Suppressor macrophage treated with lipopolysaccharide for 1 hour (primary cell): ENCODE measurements at places on chromosomes 6 and 20.

- DNase-seq: no peak
Measured at GRCh38 chr6:126067073-126067472, 80.7 kb downstream of the TRMT11 start.

- DNase-seq: no peak
Measured at GRCh38 chr6:10098756-10099528, 315.9 kb downstream of the TFAP2A start.

DNA sequence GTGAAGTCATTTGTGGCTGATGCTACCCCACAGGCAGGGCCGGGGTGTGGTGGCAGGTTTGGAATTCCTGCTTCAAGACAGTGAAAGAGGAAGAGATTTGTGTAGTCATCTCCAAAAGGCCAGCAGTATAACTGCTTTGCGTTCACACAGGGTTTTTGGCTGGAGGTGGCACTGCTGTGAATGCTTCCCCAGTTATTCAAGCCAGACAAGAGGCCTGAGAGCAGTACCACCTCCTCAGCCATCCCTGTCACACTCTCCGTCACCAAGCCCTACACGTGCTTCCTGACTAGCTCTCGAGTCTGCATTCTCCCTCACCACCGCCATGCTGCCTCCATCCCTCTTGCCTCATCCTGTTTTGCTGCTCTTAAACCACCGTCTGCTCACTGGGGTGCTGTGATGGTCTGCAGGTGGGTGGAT is 23.9 kb downstream of the ARMC2 start:
- DNase-seq: peak; percentile 68

DNA sequence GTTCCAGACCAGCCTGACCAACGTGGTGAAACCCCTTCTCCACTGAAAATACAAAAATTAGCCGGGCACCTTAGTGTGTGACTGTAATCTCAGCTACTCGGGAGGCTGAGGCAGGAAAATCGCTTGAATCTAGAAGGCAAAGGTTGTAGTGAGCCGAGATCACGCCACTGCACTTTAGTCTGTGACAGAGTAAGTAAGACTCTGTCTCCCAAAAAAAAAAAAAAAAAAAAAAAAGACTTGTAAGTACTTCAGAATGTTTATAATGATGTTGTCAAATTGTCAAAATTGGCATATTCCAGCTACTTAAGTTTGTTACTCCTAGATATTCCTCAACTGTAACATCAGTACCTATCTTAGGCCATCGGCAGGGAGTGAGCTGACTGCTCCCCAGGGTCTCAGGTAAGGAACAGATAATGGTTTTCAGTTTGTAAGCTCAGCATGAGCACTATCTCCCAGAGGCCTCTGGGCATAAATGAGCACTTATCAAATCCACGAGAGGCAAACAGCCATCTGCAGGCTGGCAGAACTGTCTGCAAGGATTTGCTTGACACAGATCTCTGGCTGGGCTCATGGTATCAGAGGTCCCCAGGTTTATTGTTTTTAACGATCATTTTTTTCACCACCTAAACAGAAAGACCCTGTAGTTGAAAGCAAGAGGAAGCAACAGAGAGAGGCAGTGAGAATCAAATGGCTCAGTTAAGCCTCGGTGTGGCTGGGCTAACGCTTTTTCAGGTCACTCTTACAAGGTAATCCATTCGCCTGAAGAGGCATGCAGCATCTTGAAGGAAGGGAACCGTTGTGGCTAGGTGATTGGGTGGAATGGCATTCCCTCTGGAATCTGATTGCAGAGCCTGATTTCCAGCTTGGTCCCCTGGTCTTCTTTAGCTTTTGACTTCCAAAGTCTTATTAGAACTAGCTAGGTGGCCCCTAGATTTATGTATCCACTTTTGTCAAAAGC is 115.9 kb downstream of the LY86 start:
- no peak for DNase-seq

DNA sequence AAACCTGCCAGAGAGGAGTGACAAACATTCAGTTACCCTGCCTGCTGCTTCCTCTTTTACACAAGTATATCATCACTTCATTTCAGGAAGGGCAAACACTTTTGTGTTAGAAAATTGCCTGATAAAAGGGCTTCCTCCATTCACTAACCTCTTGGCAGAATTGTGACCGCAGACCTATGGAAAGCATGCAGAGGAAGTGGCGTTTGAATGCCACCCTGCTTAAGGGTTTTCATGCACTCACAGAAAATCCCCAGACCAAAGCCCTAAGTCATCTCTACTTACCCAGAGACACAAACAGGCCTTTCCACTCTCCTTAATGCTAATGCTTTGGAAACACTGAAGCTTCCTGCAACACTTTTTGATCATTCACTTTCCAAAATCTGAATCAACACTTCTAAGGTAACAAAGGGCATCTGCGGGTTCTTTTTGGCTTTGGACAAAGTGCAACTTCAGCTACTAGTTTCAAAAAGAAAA is 22.1 kb upstream of the RALGAPA2 start:
- peak; percentile 87 for DNase-seq

GRCh38 chr6:82645536-82646230 is 282.1 kb downstream of the TPBG start:
- no peak for DNase-seq

DNA sequence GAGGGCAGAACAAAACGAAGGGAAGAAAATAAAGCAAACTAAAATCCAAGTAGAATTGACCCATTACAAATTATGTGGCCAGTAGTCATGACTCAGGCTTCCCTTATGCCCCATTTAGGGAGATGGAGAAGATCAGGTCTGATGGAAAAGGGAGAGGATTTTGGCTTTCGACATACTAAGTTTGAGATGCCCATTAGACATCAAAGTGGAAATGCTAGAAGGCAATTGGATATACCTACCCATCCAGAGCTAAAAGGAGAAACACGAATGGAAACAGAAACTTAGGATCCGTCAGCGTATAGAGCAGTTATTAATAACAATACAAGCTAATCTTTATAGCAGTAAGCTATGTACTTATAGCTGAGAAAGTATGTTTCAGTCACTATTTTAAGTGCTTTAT is 4.8 kb downstream of the TRPC4AP start:
- peak; percentile 43 for DNase-seq

GRCh38 chr6:130520221-130520620 is 154.4 kb downstream of the TMEM200A start:
- no peak for DNase-seq

- no peak for DNase-seq
Measured at GRCh38 chr20:1882026-1882425, 13.2 kb upstream of the SIRPA start.

DNA sequence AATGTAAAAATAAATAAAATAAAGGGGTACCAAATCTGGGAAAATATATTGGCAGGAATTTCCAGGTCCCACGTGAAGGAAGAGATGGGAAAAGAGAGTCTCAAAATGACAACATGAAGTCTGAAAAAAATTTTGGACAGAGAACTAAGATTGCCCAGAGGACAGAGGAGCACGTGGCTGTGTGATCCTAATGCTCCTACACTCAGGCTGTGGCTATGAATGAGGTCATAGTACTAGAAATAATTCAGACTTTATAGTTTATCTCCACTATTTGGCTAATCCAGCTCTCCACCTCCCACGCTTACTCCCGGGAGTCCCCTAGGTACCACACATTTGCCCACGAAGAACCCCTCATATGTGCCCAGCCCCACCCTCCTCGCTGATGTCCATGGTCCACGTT is 42.8 kb upstream of the STMND1 start:
- no peak for DNase-seq

DNA sequence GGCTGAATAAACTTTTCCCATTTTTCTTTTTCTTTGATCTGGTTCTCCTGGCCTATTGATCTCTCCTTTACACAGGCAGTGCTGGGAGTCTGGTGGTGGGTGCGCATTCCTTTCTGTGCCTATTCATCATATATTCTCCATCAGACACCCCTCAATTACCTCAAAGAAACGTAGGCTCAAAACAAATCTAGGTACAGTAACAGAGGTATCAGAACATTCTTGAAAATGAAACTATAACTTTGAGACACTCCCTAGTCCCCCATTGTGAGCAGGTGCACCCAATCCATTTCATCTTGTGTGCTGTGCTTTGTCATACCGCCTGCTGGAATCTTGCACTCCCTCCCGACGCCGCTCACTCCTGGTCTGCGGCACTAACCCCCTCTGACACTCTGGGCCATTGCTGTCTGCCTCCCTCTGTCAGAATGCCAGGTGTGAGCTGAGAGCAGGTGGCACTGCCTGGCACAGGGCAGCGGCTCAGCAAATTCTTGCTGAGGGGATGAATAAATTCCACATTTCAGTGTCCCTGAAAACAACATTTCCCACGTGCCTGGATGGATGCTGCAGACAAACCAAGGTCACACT is 303.4 kb upstream of the EXOC2 start:
- no peak for DNase-seq

DNA sequence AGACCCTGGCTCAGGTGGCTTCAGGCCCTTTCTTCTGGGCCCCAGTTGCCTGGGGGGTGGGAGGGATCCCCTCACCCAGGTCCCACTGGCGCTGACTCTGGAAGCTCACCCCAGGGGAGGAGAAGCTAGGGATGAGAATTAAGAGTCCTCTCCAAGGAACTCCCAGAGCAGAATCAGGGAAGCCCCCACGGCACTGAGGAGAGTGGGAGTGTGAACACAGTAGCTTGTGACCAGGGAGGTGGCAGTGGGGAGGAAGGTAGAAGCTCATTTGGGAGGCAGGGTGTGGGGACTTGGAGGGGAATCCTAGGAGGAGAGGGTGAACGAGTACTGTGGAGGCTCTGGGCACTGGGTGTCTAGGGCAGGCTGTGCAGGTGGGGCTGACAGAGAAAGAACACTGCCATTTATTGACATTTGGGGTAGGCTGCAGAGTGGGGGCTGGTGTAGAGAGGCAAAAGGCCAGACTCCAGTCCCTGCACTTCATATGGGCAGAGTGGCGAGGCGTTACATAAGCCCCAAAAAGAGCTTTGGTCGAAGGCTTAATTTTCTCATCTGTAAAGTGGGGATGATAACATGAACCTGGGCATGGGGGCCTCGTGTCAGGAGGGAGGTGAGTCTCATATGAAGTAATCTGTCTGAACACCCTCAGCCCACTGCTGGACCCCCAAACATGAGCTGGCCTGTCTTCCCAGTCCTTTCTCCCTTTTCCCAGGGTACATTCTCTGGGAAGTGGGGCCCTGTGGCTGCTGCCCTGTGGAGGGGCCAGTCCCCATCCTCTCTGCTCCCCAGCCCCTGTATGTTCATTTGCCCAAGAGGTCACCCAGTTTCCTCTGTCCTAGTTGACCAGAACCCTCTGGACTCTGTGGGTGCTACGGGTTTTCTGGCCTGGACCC is 80.5 kb downstream of the VEGFA start:
- DNase-seq: no peak
